ENCODE measurements at places on chromosomes 3 and 15.

DNA sequence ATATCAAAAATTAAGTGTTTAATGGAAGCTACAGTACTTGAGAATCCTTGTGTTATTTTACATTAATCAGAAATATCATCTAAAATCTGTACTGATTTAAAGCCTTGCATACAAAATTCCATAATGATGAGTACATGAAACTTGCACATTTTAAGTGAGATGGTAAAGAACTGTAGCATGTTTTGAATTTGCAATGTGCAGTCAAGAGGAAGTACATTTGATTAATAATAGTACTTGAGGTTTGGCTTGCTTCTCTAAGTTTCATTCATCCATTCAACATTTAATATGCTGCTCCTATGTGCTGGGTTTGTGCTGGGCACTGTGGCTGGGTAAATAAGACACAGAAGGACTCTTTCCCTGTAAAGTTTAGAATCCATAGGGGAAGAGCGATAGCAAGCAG, 332.3 kb downstream of the CNTN3 start:
- no peak for DNase-seq

GRCh38 chr3:15171096-15171495, 35.0 kb upstream of the CAPN7 start:
- no peak for DNase-seq

GRCh38 chr3:179184826-179185225, 36.7 kb downstream of the PIK3CA start:
- no peak for DNase-seq

- no peak for DNase-seq
Observed at GRCh38 chr3:25471081-25471768, 43.2 kb downstream of the RARB start.

DNA sequence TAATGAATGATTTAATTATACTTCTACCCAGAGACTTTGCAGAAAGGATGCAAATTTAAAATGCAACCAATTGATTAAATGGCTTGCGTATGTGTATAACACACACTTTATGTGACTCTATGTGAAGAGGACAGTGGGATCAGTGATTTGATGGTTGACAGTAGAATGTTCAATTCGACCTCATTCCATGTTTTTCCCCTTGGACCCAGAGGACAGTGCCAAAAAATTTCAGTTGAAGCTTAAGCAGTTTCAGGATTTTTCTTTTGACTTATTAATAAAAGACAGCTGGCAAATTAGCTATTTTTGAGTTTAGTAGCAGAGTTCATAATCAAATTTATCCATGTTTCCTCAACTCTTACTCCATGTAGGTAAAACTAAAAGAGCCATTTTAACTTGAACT, 742.4 kb upstream of the NR2F2 start:
- DNase-seq, result no peak

DNA sequence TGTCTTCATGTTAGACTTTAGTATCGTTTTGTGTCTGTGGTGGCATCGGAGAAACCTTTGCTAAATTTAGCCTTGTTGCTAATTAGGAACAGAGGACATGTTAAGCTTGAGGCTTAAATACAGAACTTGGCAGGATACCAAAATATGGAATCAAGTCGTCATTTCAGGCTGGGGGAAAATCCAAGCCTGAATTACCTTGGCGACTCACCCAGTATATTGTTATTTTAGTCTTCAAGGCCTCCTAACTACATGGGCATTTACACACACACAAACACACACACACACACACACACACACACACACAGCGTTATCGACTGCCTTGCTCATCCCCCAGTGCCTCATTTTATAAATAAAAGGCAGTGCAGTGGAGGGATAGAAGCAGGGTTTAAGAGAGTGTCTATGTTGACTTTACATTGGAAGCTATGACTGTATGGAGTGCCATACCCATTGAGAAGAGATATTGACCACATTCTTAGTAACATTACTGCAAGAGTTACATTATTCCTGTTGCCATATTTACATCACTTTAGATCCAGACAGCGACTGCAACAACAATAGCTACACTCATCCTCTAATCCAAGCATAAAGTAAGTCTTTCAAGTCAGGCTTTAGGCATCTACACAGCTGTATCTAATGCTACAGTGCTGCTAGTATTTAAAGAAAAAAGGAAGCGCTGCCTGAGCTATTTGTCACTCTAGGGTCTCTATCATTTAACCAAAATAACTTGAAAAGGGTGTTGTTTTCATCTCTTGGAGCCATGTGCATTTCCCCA, 210.8 kb upstream of the SEMA6D start:
- no peak for DNase-seq

- DNase-seq, result peak; percentile 81
Observed at GRCh38 chr3:138594150-138594934, at the start of gene CEP70. CEP70 (minus strand) TSS chr3:138594260; CDS start chr3:138572927, 21,333 bp downstream.
